GM19239 (cell line): ENCODE measurements at places on chromosomes 1 and 21.

DNA sequence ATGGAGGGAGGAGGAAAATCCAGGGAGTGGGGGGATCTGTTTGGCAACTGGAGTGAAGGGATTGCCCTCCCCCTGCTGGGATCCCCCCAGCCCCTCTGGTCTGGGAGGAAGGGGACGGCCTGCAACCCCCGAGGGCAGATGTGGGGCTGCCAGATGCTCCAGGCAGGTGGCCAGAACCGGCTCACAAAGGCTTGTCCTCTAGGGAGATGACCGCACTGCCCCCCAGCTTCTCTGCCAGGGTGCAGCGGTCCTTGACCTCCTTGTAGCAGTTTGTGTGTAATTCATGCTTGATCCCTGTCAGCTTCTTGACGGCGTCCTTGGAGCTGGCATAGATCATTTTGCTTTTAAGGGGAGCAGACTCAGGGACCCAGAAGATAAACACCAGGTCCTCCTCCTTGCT is 69.2 kb downstream of the ROR1 start:
- no peak for DNase-seq

GRCh38 chr1:18569811-18570545 is 60.7 kb upstream of the PAX7 start:
- no peak for DNase-seq

GRCh38 chr1:116568662-116569380 is 2.0 kb downstream of the CD58 start:
- DNase-seq: no peak

DNA sequence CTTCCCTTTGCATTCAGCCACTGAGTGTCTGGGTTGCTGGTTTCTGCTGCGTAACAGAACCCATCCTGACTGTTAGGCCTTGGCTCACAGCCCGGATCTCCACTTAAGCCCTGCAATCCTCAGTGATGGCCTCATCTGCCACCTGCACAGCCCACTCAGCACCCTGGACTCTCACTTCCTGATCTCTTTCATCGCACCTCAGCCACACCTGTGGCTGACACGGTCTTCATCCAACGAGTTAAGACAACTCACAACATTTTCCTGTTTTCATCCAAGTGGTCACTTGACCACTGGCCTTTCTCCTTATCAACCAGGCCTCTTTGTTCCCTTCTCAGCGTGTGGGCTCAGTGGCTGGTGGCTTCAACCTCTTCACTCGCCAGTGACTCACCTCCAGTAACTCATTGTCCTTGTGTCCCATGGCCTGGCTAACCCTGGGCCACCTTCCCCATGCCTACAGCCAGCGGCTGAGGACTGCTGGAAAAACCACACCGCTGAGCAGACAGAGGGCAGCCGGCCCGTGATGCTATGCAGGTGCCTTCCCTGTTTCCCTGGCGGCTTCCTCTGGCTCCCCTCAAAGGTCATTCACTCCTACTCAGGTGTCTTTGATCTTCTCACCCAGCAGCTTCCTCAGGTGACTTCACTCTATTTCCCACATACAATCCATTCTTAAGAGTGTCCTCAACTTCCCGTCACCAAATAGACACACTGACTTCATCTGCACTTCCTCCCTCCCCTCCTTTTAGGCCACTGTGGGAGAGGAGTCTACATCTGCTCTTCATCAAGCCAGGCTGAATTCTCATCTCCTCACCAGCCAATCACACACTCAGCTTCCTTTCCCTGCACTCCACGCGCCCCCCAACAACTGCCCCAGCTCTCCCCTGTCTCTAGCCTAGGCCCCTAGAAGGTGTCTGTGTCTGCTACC is 19.9 kb upstream of the EDN2 start:
- DNase-seq: no peak

GRCh38 chr1:191675856-191676783 is 482.1 kb upstream of the RGS18 start:
- no peak for DNase-seq

DNA sequence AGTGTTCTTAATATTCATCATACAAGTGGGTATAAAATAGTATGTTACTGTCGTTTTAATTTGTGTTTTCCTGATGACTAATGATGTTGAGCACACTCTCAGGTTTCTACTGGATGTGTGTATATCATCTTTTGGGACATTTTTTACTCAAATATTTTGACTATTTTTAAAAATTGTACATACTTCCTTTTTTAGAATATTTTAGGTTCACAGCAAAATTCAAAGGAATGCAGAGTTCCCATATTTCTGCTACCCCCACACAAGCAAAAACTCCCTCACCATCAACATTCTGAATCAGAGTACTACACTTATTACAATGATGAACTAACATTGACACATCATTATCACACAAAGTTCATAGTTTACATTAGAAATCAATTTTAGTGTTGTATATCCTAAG is 114.5 kb downstream of the DPYD start:
- no peak for DNase-seq

DNA sequence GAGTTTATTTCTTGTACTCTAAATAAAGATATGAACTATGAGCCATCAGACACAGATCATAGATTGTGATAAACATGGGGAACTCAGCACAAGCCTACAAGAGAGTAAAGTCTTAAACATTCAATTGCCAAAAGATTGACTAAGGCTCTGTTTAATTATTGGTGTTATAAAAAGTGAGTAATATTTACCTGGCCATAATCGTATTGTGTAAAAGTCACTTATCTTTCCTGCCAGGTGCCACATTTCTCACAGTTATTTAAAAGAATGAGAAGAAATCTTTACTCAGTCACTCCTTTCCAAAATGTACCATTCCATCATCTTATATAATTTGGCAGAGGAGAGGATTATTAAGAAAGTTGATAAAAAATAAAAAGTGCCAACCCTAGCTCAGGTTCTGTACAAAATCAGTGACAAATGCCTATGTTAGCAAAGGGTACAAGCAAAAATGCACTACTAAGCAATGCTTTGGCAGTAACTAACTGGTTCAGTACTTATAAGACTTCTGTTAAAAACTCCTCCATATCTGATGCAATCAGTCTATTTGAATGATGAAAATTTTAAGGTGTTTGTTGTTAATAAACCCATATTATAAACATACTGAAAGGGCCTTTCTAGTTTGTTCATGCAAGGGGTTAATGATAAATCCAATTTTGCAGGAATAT is 5.8 kb upstream of the NR5A2 start:
- DNase-seq: no peak

- DNase-seq: no peak
Measured at GRCh38 chr1:54572542-54572850, 24.5 kb downstream of the ACOT11 start.

DNA sequence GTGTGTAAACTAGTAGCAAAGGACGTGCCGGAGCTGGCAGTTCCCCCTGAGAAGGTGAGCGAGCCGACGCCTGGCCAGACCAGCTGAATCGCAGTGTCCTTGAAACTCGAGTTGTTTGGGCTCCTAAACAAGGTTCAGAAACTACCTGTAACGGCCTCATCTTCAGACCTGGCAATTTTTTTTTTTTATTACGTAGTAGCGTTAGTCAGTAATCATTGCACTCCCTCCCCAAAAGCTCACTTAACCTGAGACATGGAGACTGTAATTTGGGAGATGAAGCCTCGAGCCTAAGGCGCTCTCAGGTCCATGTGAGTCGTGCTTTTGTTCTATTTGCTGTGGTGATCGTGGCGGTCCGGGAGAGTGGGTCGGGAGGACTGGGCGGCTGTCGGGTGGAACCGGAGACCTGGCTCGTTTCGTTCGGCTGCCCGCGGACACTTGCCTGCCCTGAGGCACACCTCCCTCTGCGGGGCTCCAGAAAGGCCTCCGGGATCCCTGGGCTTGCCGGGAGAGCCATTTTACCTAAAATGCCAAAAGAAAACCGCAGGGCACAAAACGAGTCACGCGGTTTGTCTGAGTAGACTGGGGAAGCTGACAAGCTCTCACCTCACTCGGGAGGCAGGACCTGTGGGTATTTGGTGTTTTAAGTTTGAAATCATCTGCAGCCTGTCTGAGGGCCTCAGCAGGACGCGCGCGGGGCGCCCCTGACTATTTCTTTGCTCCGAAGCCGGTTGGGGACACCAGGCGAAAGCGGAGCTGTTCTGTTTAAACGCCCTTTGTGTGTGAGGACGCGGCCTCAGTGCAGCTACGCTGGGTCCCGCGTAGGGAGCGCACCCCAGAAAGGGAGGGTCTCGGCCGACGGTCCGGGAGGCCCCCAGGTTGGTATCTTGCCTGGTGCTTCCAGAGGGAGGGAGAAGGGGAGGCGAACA is 722 bp downstream of the LHX8 start:
- no peak for DNase-seq

- no peak for DNase-seq
Measured at GRCh38 chr1:93904228-93904627, 5.0 kb downstream of the GCLM start.

- no peak for DNase-seq
Measured at GRCh38 chr21:21230672-21231071, 232.5 kb downstream of the NCAM2 start.

DNA sequence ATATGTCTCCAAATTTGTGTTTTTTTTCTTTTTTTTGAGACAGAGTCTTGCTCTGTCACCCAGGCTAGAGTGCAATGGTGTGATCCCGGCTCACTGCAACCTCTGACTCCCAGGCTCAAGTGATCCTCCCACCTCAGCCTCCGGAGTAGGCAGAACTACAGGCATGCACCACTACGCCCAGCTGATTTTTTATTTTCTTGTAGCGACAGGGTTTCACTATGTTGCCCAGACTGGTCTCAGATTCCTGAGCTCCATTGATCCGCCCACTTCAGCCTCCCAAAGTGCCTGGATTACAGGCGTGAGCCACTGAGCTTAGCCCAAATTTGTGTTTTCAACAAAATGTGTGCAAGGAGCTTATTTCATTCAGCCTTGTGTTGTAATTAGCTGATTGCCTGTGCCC is 59.0 kb upstream of the IFFO2 start:
- DNase-seq: no peak

GRCh38 chr1:203180611-203181330 is 5.1 kb upstream of the MYBPH start:
- DNase-seq: no peak
